Activated CD4-positive, alpha-beta T cell treated with anti-CD3 and anti-CD28 coated beads for 36 hours (primary cell): ENCODE measurements at places on chromosomes 16 and 17. TPM values are rescaled to one million over a fixed set of nuclear protein-coding genes. Genes with fewer than 3 reads are reported as not detected.

PPL gene
- not detected for total RNA-seq

PRR35 gene
- total RNA-seq = not detected

MT1E gene
- 61.1 TPM for total RNA-seq

DNA sequence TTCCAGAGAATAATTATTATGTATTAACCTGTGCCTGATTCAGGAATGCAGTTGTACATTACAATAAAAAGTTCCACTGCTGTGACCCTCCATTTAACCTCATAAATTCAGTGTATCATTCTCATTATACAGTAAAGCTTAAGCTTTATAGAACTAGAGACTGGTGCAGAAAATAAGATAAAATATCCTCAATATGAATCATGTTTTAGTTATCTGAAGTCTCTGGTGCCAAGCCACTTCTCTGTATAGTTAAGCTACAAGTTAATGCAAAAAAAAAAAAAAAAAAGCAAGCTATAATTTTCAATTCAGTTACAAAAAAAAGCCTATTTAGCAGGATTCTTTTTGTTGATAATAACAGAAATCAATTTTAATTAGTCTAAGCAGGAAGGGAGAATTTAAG lies 22.4 kb upstream of the SMIM36 start:
- no peak overlapping the region for H3K4me3 ChIP-seq
- H3K36me3 ChIP-seq = no peaks in the 10 kb centered on the region
- peaks cover 14% of the 10 kb centered on the region for H3K27me3 ChIP-seq
- no peaks in the 10 kb centered on the region for H3K4me1 ChIP-seq
- DNase-seq = no peak

DNA sequence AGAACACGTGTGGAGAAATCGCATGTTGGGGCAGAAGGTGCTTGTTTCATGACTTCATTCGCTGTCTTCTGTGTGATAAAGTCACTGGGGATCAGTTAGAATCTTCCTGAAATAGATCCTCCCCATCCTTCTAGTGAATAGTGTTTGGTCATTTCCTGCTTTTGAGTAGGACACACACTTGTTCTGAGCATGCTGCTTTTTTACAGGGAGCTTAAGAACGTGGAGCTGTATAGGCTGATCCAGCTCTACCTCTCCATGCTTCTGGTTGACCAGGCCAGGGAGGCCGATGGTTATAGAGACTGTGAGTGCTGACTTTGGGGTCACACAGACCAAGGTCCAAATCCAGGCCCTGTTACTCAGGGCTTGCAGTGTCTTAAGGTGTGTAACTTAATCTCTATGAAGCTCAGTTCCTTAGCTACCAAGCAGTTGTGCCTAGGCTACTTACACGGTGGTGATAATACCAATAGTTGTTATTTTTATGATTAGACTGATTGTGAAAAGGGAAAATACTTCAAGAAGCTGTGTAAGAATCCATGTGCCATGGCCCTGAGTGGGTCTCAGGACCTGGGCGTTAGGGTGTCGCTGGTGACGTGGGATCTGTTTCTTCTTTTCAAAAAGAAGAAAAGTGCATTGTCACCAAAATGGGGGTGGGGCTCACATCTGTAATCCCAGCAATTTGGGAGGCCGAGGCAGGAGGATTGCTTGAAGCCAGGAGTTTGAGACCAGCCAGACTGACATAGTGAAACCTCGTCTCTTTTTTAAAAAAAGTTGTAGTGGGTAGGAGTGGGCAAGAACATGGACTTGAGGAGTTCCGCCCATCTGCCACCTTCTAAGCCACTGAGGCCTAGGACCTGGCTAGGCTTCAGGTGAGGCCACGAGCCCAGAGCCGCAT lies 64.1 kb upstream of the LGALS9 start:
- H3K27ac ChIP-seq = peak overlapping the region; percentile 31
- no peaks in the 10 kb centered on the region for H3K27me3 ChIP-seq
- H3K4me3 ChIP-seq = no peak overlapping the region
- DNase-seq = no peak
- peaks cover 24% of the 10 kb centered on the region for H3K36me3 ChIP-seq

DNA sequence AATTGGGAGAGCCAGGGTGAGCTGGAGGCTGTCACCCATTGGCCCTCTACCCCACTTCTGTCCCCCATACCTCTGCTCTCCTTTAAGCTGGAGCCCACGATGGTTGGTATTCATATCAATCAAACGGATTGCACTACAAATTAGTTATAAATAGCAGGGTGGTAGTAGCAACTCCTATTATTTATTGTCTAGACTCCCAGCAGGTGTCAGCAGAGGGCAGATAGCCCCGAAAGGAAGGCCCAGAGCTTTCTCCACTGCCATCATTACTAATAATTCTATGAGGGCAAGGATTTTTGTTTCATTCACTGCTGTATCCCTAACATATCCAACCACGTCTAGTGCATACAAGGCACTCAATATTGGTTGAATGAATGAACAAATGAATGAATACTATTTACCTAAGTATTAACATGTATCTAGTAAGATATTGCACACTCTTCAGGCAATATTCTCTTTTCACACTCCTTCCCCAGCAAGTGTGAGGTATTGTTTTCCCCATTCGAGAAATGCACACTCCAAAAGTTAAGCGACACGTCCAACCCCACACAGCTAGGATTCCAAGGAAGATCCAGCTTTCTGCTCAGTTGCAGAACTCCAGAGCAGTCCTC lies 6.3 kb downstream of the C17orf50 start:
- no peak overlapping the region for H3K27ac ChIP-seq
- DNase-seq = peak; percentile 49
- no peak overlapping the region for H3K4me3 ChIP-seq
- H3K27me3 ChIP-seq = no peaks in the 10 kb centered on the region
- H3K4me1 ChIP-seq = peaks cover 9% of the 10 kb centered on the region

DNA sequence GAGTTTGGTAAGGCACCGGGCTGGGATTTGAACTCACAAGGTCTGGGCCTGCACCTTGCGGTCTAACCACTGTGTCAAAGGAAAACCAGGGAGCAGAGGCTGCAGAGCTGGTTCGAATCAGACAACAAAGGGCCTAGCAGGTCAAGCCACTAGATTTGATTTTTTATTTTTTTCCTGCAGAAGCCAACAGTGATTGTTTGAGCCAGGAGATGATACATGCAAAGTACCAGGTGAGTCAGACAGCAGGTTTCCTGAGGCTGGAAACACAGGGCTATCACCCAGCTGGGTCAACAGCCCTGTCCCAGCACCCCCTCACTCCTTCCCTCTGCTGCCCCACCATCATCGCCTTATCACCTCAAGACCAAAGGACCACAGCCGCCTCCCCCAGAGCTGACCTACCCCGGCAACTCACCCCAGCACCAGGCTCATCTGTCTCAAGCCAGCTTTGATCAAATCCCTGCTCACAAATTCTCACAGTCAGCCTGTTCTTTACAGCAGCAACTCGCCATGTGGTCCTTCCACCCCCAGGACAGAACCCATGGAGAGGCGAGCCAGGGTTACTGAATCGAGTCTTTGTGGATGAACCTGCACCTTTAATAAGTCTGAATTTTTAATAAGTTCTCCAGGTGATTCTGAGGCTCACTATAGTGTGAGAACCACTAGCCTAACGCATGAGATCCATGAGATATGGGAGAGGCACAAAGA lies 13.0 kb upstream of the KRT19 start:
- H3K36me3 ChIP-seq = no peaks in the 10 kb centered on the region
- H3K4me3 ChIP-seq = no peak overlapping the region
- H3K27ac ChIP-seq = no peak overlapping the region
- DNase-seq = no peak

DNA sequence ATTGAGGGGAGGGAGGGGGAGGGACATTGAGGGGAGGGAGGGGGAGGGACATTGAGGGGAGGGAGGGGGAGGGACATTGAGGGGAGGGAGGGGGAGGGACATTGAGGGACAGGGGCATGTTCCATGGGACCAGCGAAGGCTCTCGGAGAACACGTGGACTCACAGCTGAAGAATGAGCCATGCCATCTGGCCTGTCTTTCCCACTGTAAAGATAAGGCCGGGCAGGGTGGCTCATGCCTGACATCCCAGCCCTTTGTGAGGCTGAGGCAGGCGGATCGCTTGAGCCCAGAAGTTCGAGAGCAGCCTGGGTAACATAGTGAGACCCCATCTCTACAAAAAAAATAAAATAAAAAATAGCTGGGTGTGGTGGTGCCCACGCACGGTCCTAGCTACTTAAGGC lies 32.5 kb downstream of the RPH3AL start:
- no peak overlapping the region for H3K4me3 ChIP-seq
- peaks cover 1% of the 10 kb centered on the region for H3K36me3 ChIP-seq
- no peaks in the 10 kb centered on the region for H3K4me1 ChIP-seq
- no peaks in the 10 kb centered on the region for H3K27me3 ChIP-seq

GRCh38 chr16:48498769-48499631 lies 111.0 kb downstream of the N4BP1 start:
- no peak overlapping the region for H3K27ac ChIP-seq
- no peaks in the 10 kb centered on the region for H3K4me1 ChIP-seq
- H3K4me3 ChIP-seq = no peak overlapping the region
- H3K27me3 ChIP-seq = no peaks in the 10 kb centered on the region
- H3K36me3 ChIP-seq = no peaks in the 10 kb centered on the region

DNA sequence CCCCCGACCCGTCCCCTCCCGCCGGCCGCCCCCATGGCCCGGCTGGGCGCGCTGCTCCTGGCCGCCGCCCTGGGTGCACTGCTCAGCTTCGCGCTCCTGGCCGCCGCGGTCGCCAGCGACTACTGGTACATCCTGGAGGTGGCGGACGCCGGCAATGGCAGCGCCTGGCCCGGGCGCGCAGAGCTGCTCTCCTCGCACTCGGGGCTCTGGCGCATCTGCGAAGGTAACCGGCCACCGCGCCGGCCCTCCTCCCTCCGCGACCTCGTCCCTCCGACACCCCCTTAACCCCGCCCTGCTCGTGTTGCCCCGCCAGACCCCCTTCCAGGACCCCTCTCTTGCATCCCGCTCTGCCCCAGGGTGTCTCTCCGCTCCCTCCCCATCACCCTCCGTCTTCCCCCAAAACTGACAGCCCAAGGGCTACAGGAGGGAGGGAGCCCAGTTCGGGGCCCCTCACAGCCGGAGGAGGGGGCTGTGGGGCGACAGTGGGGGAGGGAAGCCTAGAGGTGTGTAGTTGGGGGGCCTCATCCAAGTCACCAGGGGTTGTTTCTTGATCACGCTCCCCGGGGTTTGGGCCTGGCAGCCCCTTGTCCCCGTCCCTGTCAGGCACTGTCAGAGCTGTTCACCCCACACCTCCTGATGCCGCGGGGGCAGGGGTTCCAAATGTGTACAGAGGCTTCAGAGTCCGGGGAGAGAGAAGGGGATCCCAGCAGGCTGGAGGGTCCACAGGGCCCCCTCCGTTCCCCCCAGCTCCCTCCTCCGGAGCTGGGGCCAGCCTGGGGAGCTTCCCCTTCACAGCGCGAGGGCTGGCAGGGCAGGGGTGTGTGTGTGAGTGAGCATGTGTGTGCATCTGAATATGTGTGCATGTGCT lies 794 bp downstream of the TMEM235 start:
- no peak overlapping the region for H3K27ac ChIP-seq
- H3K4me1 ChIP-seq = peaks cover 8% of the 10 kb centered on the region

GRCh38 chr16:86723689-86724088 lies 145.3 kb downstream of the FOXL1 start:
- H3K4me1 ChIP-seq = no peaks in the 10 kb centered on the region
- H3K27me3 ChIP-seq = peaks cover 10% of the 10 kb centered on the region
- H3K4me3 ChIP-seq = no peak overlapping the region
- H3K36me3 ChIP-seq = no peaks in the 10 kb centered on the region
- DNase-seq = no peak
- no peak overlapping the region for H3K27ac ChIP-seq

DNA sequence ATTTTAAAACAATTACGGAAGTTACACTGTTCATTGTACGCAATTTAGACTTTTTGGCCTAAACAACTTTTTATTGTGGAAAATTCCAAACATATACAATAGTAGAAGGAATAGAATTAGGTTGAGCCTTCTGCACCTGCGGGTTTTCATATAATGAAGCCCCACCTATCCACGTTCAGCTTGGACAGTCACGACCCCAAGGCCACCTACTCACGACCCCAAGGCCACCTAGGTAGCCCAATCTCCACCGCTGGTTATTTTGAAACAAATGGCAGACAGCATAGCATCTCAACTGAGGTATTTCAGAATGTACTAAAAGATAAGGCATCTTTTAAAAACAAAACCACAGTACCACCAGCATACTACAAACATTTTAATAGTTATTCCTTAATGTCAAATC lies 631 bp downstream of the NLRC5 start:
- H3K27ac ChIP-seq = peak overlapping the region; percentile 99
- peaks cover 69% of the 10 kb centered on the region for H3K4me1 ChIP-seq
- DNase-seq = no peak
- H3K36me3 ChIP-seq = peaks cover 65% of the 10 kb centered on the region

GRCh38 chr17:37051833-37052232 lies 103.1 kb downstream of the AATF start:
- no peak overlapping the region for H3K4me3 ChIP-seq
- H3K4me1 ChIP-seq = peaks cover 6% of the 10 kb centered on the region
- H3K27me3 ChIP-seq = no peaks in the 10 kb centered on the region
- H3K27ac ChIP-seq = no peak overlapping the region
- peaks cover 21% of the 10 kb centered on the region for H3K36me3 ChIP-seq

- no peaks in the 10 kb centered on the region for H3K27me3 ChIP-seq
- H3K27ac ChIP-seq = no peak overlapping the region
- no peak for DNase-seq
Observed at GRCh38 chr17:82989881-82990280, 89.5 kb upstream of the METRNL start.

DNA sequence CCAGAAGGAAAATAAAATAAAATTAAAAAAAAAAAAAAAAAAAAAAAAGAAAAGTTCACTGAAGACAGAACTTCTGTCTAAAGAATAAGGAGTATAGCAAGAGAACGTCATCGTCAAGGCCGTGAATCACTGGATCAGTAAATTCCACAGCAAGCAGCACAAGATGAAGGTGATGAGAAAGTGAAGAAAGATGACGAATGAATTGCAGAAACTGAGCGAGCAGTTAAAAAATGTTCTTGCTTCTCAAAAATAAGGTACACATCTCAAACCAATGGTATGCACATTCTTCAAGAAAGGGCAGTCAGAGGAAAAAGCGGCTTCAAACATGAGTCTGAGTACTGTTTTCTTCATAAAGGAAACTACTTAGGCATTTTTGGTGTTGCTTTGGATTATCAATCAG lies 104.7 kb downstream of the SMG6 start:
- no peak for DNase-seq
- no peaks in the 10 kb centered on the region for H3K27me3 ChIP-seq
- peaks cover 16% of the 10 kb centered on the region for H3K36me3 ChIP-seq
- no peak overlapping the region for H3K27ac ChIP-seq
- H3K4me3 ChIP-seq = no peak overlapping the region
- H3K4me1 ChIP-seq = peaks cover 44% of the 10 kb centered on the region

DNA sequence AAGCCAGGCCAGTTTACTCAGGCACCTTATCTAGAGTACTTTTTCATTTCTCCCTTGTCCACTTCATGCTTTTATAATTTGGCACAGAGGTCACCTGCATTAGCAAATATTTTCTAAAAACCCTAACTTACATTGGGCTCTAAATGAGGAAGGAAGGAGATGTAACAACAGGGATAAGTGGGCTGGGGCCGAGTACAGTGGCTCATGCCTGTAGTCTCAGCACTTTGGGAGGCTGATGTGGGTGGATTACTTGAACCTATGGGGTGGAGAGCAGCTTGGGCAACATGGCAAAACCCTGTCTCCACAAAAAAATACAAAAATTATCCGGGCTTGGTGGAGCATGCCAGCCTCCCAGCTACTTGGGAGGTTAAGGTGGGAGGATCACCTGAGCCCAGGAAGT lies 55.9 kb downstream of the TMEM100 start:
- H3K27me3 ChIP-seq = peaks cover 33% of the 10 kb centered on the region
- no peaks in the 10 kb centered on the region for H3K36me3 ChIP-seq
- no peak for DNase-seq
- no peaks in the 10 kb centered on the region for H3K4me1 ChIP-seq
- H3K27ac ChIP-seq = no peak overlapping the region
